Stimulated activated naive CD4-positive, alpha-beta T cell (primary cell): ENCODE measurements at places on chromosomes 2 and 18.

GRCh38 chr2:45962177-45962921 lies 310.9 kb downstream of the PRKCE start:
- no peak for DNase-seq

GRCh38 chr18:26546875-26547645 lies 1.3 kb downstream of the KCTD1 start:
- DNase-seq: no peak

- DNase-seq: no peak
Measured at GRCh38 chr2:62971936-62972335, 78.7 kb upstream of the OTX1 start.

GRCh38 chr2:204144492-204144891 lies 207.9 kb downstream of the ICOS start:
- no peak for DNase-seq

DNA sequence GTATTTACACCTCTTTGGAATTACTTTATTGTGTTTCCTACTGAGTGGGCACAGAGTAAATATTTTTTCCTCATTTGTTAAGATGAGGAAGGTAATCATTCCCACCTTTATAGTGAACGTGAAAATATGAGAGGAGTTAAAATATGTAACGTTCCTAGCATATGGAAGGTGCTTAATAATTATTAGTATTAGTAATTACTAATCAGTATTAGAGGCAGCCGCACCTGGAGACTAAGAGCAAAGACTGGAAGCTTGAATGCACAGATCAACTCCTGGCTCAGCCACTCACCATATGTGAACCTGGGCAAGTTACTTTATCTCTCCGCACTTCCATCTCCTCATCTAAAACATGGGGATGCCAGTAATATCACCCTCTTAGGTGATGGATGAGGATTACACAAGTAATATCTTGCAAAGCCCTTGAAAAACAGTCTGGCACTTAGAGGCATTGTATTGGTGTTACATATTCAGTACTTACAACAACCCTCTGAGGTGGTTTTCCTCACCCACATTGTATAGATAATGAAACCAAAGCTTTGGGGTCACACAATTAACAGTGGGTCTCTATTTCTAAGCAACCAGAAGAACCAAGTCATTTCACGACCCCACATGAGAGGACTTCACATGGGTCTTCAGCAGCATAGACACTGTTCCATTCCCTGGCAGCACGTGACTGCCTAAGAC lies 100.3 kb upstream of the KCTD1 start:
- DNase-seq: no peak

- no peak for DNase-seq
Measured at GRCh38 chr2:226514895-226515294, 284.7 kb downstream of the IRS1 start.

DNA sequence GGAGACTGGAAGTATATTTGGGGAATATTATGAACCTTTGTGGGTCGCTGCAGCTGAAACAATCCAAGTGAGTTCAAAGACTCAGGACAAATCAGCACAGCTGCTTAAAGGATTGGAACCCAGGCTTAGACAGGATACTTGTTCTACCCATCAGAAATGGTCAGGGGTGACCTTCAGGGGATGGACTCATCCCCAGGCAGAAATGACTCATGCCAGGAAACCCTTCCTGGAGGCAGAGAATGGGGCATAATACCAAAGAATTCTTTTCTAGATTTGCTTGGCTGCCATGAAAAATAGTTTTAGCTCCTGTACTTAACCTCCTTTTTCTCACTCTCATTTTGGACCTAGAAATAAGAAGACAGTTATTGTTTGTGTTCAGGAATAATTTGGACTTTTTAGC lies 425.5 kb downstream of the TSN start:
- no peak for DNase-seq
